Nucleus accumbens (tissue), 56 donors: ENCODE measurements at places on chromosomes 12 and 14.

DNA sequence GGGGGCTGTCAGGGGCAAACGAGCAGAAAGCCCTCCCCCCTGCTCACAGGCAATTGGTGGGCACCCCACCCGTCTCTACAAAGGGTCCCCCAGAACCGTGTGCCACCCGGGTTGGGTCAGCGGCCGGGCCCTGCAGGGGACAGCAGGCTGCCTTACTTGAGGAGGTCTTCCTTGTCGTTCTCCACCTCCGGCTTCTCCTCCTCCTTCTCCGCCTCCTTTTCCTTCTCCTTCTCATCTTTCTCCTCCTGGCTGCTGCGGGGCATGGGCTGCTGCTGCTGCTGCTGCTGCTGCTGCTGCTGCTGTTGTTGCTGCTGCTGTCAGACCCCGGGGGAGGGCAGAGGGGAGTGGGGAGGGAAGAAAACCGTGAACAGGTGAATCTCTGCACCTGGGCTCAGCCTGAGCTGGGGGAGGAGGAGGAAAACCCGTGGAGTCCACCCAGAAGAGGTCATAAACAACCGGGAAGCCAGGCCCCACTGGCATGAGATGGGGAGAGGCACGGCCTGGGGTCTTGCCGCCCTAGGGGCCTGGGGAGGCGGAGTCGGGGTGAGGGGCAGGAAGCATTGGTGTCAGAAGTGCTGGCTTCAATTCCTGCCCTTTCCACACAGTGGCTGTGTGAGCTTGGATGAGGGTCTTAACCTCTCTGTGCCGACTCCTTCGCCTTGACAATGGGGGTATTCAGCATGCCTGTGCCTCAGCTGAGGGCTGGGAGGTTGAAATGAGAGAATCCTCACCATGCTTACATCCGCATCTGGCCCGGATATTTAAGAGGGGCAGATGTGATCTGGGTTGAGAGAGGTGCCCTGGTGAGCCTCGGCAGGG, 107.6 kb downstream of the RFLNA start:
- no peak for DNase-seq

- no peak for DNase-seq
Measured at GRCh38 chr12:5905757-5906156, 39.3 kb downstream of the ANO2 start.

DNA sequence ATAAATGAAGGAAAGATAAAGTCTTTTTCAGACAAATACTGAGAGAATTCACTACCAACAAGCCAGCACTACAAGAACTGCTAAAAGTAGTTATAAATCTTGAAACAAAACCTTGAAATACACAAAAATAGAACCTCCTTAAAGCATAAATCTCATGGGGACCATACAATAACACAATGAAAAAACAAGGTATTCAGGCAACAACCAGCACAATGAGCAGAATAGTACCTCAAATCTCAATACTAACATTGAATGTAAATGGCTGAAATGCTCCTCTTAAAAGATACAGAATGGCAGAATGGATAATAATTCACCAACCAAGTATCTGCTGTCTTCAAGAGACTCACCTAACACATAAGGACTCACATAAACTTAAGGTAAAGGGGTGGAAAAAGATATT, 7.7 kb upstream of the IQSEC3 start:
- no peak for DNase-seq

DNA sequence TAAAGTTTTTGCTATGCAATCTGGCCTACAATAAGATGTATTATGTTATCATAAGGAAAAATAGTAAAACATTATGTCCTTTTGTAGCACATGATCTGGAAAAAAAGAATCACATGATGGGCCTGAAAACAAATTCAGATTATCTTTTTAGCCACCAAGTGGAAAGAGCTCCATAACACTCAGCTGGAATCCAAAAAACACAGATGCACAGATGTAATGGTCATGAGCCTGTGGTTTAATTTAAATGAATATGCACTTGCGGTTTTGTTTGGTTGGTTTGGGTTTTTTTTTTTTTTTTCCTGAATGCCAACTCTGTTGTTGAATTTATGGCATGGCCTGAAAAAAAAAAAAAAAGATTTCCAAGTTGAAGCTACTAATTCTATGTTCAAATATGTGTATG, 4.1 kb downstream of the KCNC2 start:
- no peak for DNase-seq

DNA sequence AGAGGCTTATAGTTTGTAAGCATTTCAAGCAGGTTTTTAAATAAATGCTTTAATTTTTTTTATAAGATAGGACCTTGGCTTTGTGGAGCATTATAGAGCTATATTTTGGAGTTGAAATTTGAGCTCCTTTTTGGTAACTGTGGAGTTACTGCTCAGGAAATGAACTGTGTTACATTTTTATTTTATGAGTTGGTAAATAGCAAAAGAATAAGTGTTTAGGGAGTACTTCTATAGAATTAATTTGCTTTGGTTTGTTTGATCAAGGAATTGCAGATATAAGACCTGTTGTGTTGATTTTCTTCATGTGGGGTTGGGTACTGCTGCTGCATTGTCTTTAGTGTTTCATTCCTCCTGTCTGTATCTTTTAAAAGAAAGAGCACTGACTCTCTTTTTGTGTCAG, 3.5 kb downstream of the ATP2A2 start:
- no peak for DNase-seq

DNA sequence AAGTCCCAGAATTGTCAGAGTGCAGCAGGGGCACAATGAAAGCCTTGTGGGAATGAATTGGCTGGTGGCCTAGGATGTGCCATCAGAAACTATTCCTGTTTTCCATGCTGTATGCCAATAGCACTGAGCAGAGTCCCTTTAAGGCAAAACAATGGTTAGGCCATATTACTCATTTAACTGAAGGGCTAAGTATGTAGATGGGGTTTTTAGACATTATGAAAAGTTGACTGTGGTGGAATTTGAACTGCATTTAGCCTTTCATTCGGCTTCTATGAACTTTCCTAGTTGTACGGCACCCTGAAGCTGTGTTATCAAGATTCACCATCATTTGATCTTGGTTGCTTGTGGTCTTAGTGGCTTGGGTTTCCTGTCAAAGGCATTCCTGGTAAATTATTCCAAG, 24.8 kb downstream of the IL26 start:
- DNase-seq, result no peak

DNA sequence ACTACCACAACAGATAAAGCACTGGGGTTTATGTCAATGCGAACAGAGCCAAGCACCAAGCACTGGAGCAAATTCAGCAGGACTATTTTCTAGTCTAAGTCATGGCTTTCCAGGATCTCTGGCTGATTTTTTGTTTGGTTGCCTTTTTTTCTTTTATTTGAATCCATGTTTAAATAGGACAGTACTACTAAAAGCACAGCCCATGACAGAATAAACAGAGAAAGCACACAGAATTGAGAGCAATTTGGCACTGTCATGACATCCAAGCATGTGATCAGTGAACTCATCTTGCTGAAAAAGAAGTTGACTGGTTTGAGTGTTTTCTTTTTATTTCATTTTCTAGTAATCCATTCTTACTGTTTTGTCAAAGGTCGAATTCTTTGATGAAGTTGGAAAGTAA, 23.1 kb upstream of the RERG start:
- no peak for DNase-seq

DNA sequence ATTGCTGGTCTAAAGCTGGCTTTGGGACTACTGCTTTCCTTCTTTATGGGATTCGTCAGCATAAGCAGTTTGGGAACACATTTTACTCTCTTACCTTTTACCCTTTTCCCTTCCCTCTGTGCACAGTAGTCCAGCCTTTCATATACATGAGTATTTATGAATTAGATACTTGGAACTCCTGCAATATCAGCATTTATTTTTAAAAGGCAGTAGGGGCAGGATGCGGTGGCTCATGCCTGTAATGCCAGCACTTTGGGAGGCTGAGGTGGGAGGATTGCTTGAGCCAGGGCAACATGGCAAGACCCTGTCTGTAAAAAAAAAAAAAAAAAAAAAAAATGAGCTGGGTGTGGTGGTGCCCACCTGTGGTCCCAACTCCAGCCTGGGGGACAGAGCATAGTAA, 3.0 kb downstream of the NUBPL start:
- DNase-seq, result no peak

- no peak for DNase-seq
Measured at GRCh38 chr14:30768791-30769190, 105.6 kb upstream of the COCH start.
